Stimulated activated memory B cell treated with anti-CD40 and anti-IgM and Interleukin-4, amounts not matched to agents 10 μg/mL and 1 μg/mL and 100 μg/mL, for 72 hours (primary cell): ENCODE measurements at places on chromosomes 6 and 20.
A peak's percentile ranks its signal among the peaks of the same experiment; 100 is the strongest.

DNA sequence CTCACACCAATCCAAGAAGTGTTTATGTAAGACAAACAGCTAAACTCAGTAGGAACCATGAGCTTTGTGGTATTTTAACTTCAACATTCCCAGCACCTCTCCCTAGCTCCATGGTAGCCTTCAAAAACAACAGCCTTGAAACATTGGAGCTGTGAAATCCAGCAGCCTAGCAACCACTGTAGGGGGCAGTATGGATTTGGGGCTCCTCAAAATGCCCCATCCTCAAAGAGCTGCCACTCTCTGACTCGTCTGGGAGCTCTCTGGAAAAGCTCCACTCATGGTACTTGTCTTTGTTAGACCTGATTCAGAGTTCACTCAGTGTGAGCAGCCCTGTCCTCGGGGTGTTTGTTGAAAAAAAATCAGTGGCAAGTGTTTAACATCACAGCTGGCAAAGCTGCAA is 82.9 kb downstream of the KIF6 start:
- ATAC-seq = no peak

DNA sequence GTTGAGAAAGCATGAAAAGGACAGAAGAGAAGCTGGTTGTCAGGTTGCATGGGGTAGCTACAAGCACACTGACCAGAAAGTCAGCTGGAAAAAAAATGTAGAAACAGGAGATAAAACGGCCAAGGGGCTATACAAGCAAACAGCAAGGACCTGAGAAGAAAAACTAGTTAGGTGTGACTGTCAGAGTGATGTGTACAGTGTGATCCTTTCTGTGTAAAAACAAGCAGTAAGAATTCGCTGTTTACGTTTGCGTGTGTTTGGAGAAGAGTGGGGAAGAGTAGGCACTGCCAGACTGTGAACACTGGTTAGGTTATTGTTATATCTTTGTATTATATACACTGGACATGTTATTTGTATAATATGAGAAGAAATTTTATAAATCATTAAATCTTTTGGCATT is 28.1 kb downstream of the PTPN1 start:
- ATAC-seq = no peak

DNA sequence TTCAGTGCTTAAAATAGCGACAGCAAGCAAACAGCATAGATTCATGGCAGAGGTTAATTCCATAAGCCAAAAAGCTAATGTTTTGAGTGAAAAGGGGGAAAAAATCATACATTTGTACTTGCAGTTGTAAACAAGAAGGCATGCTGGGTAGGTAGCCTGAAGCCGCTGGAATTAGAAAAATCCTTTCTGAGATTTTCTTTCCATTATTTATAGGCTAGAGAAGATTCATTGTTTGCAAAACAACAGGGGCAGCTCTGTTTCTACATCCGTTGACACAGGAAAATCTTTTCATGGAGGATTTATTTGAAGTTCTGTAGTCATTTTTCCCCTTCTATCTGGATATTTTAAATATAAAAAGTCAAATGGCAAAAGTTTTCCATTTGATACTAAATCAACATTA is 843.9 kb downstream of the QKI start:
- no peak for ATAC-seq

DNA sequence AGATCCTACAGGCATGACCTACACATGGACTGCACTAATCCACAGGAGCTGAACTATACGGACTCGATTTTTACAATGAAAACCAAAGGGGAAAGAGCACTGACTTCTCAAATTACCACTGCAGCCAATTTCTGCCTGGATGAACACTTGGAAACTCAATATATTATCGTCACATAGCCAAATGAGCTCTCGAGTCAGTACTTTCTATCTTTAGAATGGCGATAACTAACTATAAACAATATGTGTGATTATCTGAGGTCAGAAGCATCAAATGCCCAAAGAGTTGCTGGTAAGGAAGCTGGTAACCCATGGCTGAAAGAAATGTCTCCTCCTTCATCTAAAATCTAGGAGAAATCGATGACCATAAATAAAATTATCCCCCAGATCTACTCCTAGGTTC is 86.7 kb downstream of the KIF16B start:
- ATAC-seq = no peak

DNA sequence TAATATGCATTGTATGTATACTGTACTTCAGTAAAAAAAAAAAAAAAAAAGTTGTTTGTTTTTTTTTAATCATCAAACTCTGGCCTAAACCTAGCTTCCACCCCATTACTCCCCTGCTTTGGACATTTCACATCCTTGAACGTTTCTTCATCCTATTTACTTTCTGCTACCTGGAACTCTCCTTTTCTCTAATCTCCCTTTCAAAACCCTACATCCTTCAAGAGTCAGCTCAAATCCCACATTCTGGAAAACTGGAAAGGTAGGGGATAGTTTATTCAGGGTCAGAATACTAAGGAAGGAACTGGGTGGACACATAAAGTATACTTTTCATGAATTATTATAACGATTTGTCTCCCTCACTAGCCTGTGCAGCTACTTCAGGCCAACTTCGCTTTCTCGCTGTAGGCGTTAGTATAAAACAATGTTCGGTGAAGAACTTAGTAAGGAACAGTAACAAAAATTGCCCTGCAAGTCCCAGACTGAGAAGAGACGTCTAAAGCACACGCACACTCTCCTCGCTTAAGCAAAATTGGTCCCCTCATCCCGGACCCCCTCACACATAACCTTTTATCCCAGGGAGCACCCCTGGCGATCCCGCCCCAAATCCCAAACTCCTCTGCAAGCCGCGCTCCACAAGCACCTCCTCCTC is 775 bp downstream of the PIGU start:
- ATAC-seq = no peak

GRCh38 chr20:13492001-13492481 is 146.7 kb downstream of the TASP1 start:
- ATAC-seq = no peak

GRCh38 chr20:37547912-37548311 is 20.2 kb upstream of the BLCAP start:
- no peak for ATAC-seq

DNA sequence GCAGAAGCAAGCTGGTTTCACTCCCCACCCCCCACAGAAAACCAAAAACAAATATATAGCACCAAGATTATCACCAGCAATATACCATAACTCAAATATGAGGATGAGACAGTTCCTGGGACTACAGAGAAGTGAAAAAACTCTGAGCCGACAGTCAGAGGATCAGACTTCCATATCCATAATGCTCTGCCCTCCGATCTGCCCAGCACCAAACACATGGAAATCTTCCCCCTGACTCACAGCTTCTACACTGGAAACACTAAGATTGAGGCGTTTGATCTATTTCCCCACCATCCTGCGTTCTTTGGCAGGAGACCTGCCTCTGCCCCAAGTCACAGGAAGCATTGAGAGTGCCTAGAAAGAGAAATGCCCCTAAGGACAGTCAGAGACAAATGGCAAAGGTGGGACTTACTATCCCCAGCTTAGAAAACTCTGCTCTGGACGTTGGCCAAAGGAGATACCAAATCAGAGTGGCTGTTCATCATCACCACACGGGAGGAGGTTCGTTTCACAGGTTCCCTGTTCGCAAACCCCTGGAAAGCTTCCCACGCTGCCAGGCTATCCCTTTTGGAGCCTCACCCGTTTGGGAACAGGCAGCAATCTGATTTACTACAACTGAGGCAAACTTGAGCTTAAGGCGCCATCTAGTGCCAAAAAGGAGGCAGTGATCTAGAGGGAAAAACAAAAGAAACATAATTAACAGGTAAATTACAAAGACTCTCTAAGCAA is 48.7 kb upstream of the SRSF6 start:
- ATAC-seq = no peak

DNA sequence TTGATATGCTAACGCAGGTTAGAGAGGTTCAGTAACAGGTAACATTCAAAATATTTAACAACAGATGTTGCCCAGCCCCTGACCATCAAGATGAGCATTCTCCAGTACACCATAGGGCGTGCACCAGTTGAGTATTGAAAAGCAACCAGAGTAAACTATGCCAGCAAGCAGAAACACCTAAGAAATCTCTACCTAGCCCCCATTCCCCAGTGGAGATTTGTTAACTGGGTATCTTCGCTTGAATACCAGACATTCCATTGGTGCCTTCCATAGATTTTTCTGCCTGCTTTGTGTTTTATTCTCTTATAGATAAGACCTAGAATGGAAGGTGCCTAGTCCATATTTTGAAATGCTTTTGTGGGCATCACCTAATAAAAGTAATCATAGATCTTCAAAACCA is 623.9 kb downstream of the KIF16B start:
- ATAC-seq = no peak

GRCh38 chr6:6333501-6333900 is 13.0 kb upstream of the F13A1 start:
- no peak for ATAC-seq

DNA sequence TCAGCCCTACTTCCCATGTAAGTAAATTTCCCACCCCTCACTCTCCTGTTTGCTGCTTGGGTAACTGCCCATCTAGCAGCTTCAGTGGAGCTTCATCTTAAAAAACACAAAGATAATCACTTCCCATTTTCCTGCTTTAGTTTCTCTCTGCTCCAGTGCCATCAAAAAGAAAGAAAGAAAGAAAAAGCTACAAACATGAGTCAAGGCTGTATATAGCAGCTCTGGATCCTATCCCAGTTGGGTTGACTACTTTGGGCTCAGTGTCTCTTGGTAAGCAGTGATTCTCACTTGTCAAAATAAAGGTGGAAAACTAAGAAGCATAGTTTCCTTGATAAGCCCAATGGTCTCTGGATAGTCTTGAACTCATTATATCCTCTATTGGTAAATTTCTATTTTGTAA is 48.7 kb upstream of the SRPK1 start:
- no peak for ATAC-seq

DNA sequence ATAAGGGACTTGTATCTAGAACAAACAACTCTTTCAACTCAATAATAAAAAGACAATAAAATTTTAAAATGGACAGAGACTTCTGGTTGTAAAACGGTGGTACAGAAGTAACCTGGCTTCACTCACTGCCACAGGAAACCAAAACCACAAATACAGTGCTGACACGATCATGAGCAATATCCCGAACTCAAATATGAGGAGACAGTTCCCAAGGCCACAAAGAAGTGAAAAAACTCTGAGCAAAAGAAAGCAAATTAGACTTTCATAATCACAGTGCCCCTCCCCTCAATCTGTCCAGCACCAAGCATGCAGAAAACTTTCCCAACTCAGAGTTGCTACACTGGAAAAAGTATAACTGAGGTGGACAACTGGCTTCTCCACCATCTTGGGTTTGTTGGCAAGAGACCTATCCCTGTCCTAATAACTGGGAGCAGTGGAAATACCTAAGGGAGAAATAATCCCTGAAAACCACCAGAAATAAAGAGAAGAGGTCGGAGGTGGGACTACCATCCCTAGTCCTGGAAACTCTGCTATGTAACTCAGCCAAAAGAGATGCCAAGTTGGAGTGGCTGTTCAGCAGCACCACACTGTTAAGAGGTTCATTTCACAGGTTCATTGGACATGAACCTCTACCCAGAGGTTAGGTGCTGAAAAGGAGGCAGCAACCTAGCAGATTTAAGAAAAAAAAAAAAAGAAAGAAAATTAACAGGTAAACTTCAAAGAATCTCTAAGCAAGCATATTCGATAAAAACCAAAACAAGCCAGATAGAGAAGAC is 55.5 kb downstream of the REV3L start:
- peak; percentile 63 for ATAC-seq

- ATAC-seq = no peak
These were observed 7.0 kb upstream of the OR14J1 start for GRCh38 chr6:29294499-29294914.

- no peak for ATAC-seq
These were observed 24.4 kb downstream of the DIDO1 start for GRCh38 chr20:62901891-62902290.

DNA sequence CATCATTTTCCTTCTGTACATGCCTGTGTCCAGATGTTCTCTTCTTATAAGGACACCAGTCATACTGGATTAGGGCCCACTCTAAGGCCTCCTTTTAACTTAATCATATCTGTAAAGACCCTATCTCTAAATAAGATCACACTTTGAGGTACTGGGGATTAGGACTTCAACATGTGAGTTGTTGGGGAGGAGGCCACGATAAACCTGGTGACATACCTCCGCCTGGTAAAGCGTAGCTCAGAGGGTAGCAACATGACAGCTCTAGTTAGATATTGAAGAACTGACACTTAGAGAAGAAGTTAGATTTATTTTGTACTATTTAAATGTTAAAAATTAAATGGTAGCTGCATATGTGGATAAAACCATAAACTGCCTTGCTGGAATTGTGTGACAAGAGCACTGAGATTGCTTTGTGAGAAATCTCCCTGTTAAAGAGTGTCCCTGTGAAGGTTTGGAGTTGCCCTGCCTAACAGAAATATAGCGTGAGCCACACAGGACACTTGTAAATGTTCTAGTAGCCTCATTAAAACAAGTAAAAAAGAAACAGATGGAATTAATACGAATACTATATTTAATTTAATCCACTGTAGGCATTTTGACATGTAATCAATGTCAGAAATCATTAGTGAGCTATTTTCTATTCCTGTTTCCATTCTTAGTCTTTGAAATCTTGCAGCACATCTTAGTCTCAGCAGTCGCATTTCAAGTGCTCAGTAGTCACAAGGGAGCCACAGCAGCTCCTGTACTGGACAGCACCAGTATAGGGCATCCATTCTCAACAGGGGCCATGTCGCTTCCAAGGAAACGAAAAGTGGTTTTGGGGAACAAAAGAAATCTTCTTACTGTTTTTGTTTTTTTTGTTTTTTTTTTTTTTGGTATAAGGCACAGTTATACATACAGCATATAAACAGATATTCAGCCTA is 13.4 kb downstream of the PLCB1 start:
- no peak for ATAC-seq

DNA sequence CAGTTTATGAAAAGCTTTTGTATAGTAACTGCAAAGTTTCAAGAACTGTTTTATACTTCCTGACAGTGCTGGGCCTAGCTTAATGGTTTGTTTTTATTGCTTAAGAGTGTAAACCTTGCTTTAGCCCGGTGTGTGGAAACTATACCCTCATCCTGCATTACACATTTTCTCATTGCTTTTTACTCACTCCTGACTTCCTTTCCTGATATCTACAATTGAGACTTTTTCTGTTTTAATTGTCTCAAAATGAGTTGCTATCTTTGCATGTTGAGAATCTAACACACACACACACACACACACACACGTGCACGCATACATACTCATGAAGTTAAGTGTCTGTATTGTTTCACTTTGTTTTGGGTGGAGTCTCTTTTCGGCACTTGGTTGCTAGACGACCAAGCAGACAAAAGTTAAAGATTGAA is 16.7 kb downstream of the BMP2 start:
- no peak for ATAC-seq
